ENCODE measurements at places on chromosomes 2 and 18.

GRCh38 chr2:143410082-143410897, 281.1 kb downstream of the ARHGAP15 start:
- no peak for DNase-seq

GRCh38 chr18:11425211-11425610, 184.2 kb upstream of the SLC35G4 start:
- peak; percentile 29 for DNase-seq

DNA sequence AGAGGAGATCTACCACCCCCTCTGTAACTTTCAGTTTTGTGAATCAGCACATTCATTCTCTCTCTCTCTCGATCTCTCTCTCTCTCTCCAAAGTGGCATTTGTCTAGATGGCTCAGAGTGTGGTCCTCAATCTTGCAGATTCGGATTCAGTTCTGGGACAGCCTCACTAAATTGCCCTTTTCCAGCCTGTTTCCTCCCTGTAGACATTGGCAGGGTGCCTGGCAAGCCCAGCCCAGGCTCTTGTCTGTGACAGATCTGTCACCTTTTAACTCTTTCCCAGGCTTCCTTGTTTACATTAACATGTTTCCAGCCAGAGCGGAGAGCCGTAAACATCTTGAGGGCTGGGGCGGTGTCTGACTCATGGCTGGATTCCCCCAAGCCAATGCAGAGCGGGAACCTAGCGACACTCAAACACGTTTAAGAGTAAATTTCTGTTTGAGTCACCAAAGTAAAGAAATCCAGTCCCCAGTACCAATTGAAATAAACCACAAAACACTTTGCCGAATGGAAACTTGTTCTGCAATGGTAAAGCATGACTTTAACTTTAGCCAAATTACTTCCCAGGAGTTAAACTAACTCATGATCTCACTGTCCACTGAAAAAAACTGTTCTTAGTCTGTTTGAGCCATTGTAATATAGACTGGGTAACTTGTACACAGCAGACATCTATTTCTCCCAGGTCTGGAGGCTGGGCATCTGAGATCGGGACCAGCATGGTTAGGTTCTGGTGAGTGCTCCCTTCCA, 6.6 kb upstream of the CYP27C1 start:
- peak; percentile 56 for DNase-seq

DNA sequence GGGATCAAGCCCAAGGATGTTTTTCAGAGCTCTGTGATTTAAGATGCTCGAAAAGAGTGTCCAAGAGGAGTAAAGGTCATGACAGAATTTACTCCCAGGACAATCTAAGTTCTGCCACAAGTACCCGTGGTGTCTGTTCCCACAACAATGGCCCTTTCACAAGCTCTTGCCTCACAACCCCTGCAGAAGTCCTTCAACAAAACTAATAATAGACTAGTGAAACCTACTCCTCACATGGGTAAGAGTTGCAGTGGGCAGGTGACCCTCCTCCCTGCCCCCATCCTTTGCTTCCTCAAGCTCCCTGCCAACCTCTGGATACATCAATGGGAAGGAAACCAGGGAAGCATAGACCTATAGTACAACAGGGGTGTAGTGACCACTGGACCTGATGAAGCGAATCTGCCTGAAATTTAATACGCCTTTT, 34.9 kb downstream of the PTCD3 start:
- peak; percentile 8 for DNase-seq
